Stimulated activated CD8-positive, alpha-beta memory T cell treated with anti-CD3 and anti-CD28 coated beads, Interleukin-15, amount 100 ng/mL, for 4 hours (primary cell): ENCODE measurements at places on chromosomes 7 and 10.

DNA sequence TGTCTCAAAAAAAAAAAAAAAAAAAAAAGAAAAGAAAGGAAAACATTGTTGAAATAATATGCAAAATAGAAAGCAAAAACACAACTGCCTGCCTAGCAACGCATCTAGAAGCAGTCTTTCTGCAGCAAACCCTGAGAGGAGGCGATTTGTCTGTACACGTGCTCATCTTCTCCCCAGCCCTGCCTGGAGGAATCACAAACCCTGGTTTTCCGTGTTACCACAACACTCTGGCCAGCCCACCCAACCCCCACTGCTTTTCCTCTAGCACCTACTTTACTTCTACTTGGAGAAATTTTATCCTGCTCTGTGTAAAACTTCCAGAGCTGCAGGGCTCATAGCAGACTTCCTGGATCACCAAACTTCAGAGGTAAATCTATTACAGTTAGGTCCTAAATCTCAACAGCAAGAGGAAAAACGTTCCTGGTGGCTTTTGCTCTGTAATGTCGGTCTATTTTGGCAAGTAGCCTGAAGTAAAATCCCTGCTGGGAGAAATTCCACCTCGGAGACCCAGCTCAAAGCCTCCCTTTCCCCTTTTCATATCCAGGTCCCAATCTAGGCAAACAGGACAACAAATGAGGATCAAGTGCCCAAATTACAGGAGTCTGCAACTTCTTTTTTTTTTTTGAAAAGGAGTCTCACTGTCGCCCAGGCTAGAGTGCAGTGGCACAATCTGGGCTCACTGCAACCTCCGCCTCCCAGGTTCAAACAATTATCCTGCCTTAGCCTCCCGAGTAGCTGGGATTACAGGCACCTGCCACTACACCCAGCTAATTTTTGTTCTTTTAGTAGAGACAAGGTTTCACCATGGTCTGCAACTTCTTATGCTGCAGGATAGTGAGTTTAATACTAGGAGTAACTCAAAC is 91.6 kb downstream of the DNMBP start:
- no peak for DNase-seq

- DNase-seq = no peak
These were observed at the start of gene HOXA3 for GRCh38 chr7:27151931-27152815. TSS of gene HOXA3 (minus strand) at chr7:27152583. CDS start at chr7:27110640, 41,943 bp downstream.

DNA sequence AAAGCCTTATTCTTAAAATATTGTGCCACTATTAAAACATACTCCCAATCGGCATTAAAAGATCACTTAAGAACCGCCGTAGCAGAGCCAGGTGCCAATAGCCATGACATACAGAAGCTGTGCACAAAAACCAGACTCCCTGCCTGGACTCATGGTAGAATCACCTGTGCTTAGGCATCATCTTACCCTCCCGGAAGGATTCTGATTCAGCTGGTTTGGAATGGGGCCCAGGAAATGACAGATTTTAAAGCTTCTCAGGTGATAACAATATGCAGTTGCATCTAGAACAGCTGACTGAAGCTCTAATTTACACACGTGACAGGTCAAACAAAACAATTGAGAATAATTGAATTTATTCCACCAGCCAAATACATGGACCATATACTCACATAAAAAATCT is 10.7 kb downstream of the A1CF start:
- DNase-seq = no peak

DNA sequence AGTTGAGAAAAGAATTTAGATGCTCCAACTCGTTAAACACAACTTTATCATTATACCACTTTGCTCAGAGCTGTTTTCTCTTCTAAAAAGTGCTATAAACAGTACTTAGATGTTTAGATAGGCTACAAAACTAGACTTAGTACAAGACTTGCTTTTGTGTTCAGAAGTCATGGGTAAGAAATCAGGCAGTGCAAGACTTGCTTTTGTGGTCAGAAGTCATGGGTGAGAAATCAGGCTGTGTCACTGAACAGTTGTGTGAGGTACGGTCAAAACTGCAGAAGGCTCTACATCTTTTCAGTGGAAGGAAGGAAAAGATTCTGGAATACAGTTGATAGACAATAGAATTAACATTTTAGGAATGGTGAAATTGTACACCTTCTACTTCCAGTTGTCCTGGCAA is 239.7 kb downstream of the DNAJB9 start:
- DNase-seq = no peak

DNA sequence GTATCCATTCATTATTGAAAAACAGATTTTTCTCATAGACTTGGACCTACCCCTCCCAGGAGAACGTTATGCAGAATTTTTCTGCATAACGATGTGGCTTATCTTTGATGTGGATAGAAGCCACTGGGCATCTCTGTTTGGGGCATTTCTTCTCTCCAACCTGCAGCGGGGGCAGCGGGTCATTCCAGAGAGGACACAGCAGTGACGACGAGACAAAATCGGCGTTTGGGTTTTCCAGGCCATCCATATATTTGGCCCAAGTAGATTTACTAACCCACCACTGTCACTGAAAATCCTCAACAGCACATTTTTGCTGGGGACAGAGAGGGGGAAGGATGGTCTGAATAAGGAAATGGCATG is 299.3 kb upstream of the PITRM1 start:
- no peak for DNase-seq

GRCh38 chr10:35379226-35380137 is 43.2 kb downstream of the CCNY start:
- no peak for DNase-seq

- DNase-seq = no peak
These were observed 824.1 kb upstream of the IGFBP3 start for GRCh38 chr7:46744957-46745706.

- DNase-seq = no peak
These were observed 35.7 kb upstream of the EBLN1 start for GRCh38 chr10:22253580-22253882.

DNA sequence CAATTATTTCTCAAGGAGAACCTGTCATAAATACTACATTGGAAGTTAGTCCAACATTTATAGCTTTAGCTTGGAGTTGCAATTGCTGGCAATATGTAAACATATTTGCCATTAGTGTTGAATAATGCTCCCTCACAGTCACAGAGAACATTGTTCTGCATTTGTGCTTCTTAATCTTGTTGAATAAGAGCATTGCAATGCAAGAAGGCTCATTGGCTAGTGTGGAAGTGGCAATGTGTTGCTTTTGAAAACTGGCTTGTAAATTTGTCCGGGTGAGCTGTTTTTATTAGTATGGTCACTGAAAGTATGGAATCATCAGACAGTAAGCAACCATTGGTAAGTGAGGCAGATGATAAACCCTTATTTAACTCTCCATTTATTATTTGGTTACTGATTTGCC is 47.7 kb upstream of the MBL2 start:
- DNase-seq = no peak

GRCh38 chr7:22985436-22985835 is 28.5 kb downstream of the HYCC1 start:
- no peak for DNase-seq

GRCh38 chr7:131610007-131610406 is 53.6 kb upstream of the PODXL start:
- no peak for DNase-seq

DNA sequence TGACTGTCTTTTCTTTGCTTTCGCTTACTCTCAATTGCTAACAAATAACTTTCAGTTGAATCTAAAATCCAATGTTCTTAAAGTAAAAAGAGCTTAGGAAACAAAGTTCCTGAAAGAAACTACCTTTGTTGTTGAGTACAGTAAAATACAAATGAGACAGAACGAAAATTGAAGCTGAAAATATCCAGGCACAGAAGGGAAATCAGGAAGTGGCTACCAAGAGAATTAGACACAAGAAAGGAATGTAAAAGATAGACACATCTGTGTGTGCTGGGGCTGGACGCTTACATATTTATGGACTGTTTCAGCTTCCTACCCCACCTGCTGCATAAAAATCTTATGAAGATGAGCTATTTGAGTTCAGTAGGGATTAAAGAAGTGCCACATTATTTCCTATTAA is 161.7 kb upstream of the PLXDC2 start:
- DNase-seq = no peak

GRCh38 chr7:140659856-140660255 is 12.9 kb upstream of the ADCK2 start:
- no peak for DNase-seq

DNA sequence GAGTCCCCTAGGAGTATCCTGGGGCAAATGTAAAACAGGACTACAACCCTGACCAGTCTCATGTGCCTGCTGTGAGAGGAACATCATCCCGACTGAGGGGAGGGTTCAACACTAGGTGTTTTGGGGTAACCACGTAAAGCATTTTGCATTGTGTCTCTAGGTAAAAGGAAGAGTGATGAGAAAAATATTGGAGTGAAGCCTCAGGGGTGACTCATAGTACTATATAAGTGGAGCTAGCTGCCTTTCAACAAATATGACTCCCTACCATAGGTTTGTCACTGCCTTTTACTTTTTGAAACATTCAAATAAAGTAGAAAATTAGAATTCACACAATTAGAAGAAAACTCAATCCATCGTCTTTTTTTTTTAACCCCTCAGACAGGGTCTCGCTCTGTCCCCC is 2.6 kb upstream of the CAMK2G start:
- DNase-seq = no peak

DNA sequence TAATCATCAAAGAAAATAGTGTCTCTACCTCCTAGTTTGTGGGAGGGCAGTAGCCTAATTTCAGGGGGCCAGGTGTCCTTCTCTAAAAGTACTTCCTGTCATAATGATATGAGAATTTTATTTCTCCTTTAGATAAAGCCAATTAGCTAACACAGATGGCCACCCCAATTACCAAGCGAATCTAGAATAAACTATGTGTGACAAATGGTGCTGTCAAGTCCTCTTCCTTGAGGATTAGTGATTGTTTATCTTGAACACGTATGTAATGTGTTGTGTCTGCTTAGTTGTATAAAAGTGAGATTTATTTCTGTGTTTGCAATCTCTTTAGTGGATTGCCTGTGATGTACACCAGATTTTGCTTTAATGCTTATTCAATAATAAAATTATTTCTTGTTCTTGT is 1120.0 kb downstream of the SORCS1 start:
- DNase-seq = no peak

DNA sequence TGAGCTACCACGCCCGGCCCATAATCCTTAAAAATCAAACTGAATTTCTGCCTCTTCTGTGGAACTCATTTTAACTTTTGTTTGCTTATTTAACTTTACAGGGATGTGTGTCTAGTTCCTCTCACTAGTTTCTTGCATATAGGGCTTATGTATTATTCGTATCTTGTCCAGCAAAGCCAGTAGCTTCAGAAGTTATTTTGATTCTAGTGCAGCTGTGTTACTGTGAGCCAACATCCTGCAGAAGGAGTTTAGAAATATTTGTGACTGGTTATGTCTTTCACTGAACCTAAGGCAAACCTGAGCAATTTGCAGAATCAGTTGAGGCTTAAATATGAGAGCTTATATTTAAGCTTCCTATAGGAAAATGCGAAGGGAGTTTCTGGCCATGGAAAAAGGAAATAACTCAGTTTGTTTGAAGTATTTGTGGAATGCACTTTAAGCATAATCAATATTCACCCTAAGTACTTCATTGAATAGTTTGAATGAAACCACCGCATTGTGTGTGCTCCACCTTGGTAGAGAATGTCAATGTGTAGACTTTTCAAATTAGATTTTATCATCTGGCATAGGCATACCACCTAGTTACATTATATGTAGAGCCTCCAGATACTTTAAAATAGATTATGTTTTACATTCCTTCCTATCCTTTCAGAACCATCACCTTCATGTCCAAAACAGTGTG is 90.8 kb downstream of the MCU start:
- no peak for DNase-seq

DNA sequence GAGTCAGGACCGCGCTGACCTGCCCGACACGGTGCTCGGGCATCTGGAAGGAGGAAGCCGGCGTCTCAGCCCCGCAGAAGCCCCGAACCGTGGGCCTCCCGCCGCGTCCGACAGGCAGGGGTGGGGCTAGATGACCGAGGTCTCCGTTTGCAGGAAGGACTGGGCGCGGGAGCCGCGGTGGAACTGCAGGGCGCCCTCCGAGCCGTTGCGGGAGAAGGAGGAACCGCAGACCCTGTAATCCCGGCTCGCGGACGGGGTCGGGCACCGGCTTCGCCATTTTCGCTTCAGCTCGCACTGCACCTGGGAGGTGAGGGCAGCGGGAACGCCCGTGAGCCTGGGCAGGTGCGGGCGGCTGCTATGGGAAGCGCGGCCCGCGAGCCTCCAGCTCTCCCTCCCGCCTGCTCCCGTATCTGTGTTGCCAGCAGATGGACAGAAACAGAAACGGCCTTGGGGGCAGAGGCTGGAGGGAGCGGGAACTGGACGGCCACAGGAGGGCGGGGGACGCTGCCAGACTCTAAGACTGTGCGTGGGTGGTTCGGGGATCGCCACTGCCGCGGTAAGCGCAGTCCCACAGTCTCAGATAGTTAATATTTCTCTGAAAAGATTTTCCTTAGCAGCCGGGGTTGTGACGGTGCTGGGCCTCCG is 114.1 kb downstream of the VIPR2 start:
- no peak for DNase-seq

- DNase-seq = peak; percentile 56
These were observed 95.4 kb downstream of the ELMO1 start for GRCh38 chr7:37352974-37353948.
